ENCODE measurements at places on chromosomes 3 and 15. TPM values are rescaled to one million over a fixed set of nuclear protein-coding genes. Genes with fewer than 3 reads are reported as not detected.

DNA sequence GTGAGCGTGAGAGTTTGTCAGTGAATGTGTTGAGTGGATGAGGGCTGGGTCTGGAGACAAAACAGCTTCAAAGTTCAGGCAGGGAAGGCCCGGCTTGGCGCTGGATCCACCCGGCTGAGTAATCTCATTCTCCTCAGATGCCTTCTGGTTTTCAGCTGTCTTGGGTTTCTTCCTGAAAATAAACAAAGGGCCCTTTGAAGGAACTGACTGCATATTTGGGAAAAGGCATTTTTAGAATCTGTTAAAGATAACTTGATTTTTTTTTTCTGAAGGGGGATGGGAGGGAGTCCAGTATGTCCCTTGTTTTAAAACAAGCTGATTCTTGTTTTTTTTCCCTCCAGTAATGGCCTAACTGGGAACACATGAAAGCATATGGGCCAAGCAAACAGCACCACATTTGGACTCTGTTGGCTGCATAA lies 86.4 kb downstream of the TIGIT start:
- no peaks in the 10 kb centered on the region for H3K36me3 ChIP-seq
- H3K4me1 ChIP-seq: no peaks in the 10 kb centered on the region
- no peak overlapping the region for H3K4me3 ChIP-seq
- no peak for DNase-seq

GRCh38 chr3:69700949-69701348 lies 38.3 kb upstream of the MITF start:
- no peaks in the 10 kb centered on the region for H3K36me3 ChIP-seq
- no peak for DNase-seq
- no peaks in the 10 kb centered on the region for H3K27me3 ChIP-seq
- no peaks in the 10 kb centered on the region for H3K4me1 ChIP-seq

DNA sequence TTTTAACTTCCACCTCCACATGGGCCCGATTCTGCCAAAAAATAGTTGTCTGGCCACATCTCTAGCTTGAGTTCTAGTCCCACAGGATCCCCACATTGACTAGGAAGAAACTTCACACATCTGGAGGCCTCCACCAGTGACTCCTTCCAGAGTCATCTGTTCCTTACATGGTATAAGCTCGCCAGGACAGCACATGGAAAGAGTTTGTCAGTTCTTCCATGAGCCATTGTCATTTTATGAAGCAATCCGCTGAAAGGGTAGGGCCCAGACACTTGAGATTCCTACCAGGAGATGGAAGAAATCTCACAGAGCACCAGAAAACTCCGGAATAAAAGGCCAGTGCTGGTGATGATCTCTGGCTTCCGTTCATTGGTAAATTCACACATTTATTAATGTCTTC lies 350.5 kb upstream of the ICE2 start:
- H3K4me3 ChIP-seq: no peak overlapping the region
- no peaks in the 10 kb centered on the region for H3K36me3 ChIP-seq
- DNase-seq: no peak
- no peaks in the 10 kb centered on the region for H3K4me1 ChIP-seq
- no peak overlapping the region for H3K27ac ChIP-seq

GRCh38 chr3:172201870-172202236 lies 162.5 kb downstream of the FNDC3B start:
- peak overlapping the region; percentile 73 for H3K27ac ChIP-seq
- H3K36me3 ChIP-seq: peaks cover 2% of the 10 kb centered on the region
- DNase-seq: peak; percentile 63
- peaks cover 26% of the 10 kb centered on the region for H3K4me1 ChIP-seq
- H3K27me3 ChIP-seq: no peaks in the 10 kb centered on the region

DNA sequence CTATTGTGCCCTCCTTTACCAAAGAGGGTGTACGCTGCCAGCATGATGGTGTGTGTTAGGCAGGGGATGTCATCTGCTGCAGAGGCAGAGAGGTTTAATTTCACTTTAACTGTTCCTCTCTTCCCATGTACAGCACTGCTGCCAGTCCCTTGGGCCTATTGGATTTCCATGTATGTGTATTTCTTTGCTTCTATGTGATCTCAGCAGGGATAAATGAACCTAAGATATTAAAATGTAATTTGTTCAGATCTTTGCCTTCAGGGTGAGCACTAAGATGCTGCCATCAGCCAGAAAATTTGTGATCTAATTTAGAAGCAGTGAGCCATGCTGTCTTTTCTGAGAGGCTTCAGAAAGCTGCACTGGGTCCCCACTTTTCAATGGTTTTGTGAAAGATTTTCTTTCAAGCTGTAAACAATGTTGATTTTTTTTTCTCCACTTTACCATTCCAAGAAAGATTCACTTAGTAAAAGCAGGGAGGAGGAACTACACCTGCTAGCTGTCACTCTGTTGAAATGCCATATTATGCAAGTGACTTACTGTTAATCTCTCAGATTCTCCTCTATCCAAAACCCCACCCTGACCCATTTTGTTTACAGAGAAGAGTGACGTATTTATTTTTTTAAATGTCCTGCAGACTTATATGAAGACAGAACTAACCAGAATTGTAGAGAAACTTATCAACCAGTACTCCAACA lies 261.9 kb downstream of the TBL1XR1 start:
- H3K4me1 ChIP-seq: no peaks in the 10 kb centered on the region
- no peak overlapping the region for H3K4me3 ChIP-seq
- no peak overlapping the region for H3K27ac ChIP-seq
- DNase-seq: no peak

GRCh38 chr3:150829408-150829807 lies 66.4 kb upstream of the SIAH2 start:
- no peaks in the 10 kb centered on the region for H3K36me3 ChIP-seq
- no peak for DNase-seq
- no peak overlapping the region for H3K27ac ChIP-seq
- no peak overlapping the region for H3K4me3 ChIP-seq
- no peaks in the 10 kb centered on the region for H3K4me1 ChIP-seq
- H3K27me3 ChIP-seq: no peaks in the 10 kb centered on the region

DNA sequence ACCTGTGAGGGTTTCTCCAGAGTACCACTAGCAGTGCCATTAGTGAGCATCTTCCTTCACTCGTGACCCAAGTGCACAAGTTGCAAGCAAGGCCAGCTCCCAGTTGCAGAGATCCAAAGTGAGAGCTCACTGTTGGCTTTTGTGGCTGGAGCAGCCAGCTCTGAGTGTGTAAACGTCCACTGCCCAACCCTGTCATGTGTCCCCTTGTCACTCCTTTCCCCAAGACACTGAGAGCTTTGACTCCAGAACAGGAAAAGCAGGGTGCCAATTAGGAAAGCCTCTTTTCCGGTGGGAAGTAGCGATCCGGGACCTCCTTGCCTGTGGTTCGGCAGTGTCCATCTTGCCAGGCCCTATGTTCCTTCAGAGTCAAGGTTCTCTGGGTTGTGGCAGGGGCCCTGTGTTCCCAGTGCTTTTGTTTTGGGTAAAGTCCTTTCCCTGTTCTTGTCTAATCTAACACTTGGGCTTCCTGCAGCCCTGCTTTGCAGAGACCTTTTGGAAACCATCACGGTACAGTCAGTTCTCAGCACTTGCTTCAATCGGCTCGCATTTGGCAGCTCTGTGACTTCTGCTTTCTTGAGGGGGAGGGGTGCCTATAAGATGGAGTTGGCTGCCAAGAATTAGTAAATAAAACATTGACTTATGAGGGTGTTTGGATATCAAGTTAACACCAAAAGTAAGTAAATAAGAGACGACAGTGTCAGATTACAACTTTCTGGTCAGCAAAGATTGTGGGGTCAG lies 90.5 kb downstream of the DNASE1L3 start:
- peaks cover 21% of the 10 kb centered on the region for H3K36me3 ChIP-seq
- H3K27ac ChIP-seq: peak overlapping the region; percentile 39
- DNase-seq: no peak
- H3K4me1 ChIP-seq: peaks cover 6% of the 10 kb centered on the region
- H3K4me3 ChIP-seq: peak overlapping the region; percentile 43

- H3K27ac ChIP-seq: no peak overlapping the region
- peaks cover 4% of the 10 kb centered on the region for H3K36me3 ChIP-seq
- peaks cover 14% of the 10 kb centered on the region for H3K4me1 ChIP-seq
- no peak for DNase-seq
- H3K4me3 ChIP-seq: no peak overlapping the region
Measured at GRCh38 chr3:40523781-40524180, 979 bp upstream of the ZNF621 start.

The SLC12A1 gene
- polyA plus RNA-seq: not detected

DNA sequence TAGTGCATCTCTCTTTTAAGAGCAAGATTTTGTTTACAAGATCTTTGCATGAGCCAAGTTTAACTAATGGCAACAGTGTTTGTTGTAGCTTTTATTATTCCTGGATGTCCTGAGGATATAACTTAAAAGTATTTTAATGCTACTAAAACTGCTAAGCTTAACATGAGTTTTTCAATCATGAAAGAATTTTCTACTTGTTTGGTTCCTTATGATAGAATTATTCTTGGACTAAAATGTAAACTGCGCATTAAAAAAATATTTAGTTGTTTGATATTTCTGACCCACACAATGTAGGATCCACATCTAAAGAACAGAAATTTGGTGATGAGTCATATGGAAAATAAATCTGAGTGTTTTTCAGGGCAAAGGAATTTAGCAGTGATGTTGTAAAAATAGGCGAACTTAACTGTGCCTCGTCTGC lies 70.8 kb downstream of the RAP2B start:
- H3K27me3 ChIP-seq: no peaks in the 10 kb centered on the region
- no peaks in the 10 kb centered on the region for H3K36me3 ChIP-seq
- H3K27ac ChIP-seq: no peak overlapping the region
- H3K4me3 ChIP-seq: no peak overlapping the region

Measured in CD14-positive monocyte (primary cell).